ENCODE measurements at places on chromosomes 7 and 10.

GRCh38 chr7:78783179-78783962 lies 670.1 kb downstream of the MAGI2 start:
- no peak for DNase-seq

GRCh38 chr10:110350812-110351211 lies 46.1 kb upstream of the SMNDC1 start:
- no peak for DNase-seq

- DNase-seq = no peak
These were observed 285.6 kb downstream of the USP6NL start for GRCh38 chr10:11325817-11326216.

GRCh38 chr10:80988755-80989154 lies 451.1 kb downstream of the SH2D4B start:
- no peak for DNase-seq

- no peak for DNase-seq
These were observed 967.8 kb upstream of the SORCS1 start for GRCh38 chr10:108132303-108132702.

- DNase-seq = no peak
These were observed 91.6 kb downstream of the RNF32 start for GRCh38 chr7:156732091-156732625.

DNA sequence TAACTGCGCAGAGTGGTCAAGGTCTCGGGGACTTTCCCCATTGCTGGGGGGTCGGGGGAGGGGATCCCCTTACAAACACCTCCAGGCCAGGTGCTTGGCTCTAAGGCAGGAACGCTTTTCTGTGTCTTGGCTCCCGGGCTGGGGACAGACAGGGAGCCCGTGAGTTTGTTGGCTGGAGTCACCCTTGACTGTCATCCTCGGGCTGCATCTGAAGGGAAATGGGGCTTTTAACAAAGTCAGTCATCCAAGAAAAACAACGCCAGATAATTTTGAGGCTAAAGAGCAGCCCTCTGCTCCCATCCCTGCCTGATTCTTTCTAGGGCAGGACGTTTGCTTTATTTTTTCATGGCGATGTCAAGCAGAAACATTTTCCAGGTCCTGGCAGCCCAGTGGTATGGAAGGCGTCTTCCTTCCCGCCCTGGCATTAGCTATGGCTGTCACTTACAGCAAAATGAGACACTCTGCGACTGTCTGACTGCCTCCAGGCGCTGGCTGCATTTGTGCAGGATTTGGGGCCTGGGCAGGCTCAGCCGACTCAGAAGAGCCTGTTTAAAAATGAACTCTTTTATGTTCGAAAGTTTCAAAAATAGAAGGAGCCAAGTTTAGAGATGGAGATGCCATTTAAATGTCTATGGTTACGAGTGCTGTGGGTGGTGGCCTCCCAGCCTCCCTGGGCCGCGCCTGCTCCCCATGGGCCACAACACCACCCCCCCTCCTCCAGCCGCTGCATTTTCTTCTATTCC lies 54.7 kb upstream of the TNS3 start:
- DNase-seq = no peak

DNA sequence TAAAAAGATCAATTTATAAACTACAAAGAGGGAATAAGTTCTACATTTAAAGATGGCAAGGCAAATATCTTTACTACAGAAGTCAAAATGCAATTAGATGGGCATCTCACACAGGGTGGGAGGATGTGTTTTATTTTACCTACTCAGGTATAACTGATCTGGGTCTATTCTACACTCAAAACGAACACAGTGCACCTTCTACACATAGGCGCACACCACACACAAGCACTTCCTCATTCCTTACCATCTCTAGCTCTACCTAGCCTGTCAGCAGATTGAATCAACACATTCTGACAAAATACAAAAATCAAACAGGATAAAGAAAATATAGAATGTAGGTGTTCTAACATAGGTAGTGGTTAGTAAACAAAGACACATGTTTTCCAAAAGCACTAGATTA lies 64.8 kb downstream of the SGCE start:
- DNase-seq = no peak

GRCh38 chr7:40622941-40623501 lies 488.2 kb downstream of the SUGCT start:
- DNase-seq = no peak

- no peak for DNase-seq
These were observed 118.7 kb downstream of the MKX start for GRCh38 chr10:27626890-27627289.

GRCh38 chr7:12578930-12579640 lies 8.6 kb downstream of the SCIN start:
- no peak for DNase-seq

DNA sequence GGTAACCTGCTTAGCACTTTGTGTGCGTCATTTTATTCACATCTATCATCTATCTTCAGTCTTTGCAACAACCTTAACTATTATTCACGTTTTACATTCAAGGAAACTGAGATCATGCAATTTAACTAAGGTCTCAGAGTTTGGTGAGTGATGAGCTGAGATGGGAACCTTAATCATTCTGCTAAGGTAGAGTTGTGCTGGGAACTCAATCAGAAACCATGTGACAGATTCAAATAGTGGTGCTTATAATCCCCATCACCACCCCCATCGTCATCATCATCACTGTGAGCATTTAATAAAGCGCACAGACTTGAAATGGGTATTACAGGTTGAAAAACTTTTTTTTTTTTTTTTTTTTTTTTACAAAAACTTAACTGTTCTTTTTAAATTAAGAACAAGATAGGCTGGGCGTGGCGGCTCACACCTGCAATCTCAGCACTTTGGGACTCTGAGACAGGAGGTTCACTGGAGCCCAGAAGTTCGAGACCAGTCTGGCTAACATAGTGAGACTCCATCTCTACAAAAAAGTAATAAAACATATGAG lies 160.9 kb downstream of the PIP4K2A start:
- no peak for DNase-seq

DNA sequence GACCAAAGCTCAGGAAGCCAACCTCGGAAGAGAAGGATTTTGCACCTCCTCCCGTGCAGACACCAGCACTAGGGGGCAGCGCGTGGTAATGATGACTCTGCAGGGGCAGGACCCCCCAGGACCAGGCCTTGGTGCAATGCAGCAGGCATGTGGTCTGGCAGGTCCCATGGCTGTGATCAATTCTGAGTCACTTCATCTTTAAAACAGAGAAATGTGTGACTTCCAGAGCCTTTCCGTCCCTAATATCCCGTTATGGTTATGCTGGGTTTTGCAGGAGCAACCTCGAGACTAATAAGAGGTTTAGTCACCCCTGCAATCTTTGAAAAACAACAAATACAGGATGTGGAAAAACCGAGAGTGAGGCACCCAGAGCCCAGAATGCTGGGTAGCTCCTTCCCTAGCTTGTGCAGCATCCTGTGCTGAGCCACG lies 30.2 kb upstream of the GJD4 start:
- DNase-seq = no peak

DNA sequence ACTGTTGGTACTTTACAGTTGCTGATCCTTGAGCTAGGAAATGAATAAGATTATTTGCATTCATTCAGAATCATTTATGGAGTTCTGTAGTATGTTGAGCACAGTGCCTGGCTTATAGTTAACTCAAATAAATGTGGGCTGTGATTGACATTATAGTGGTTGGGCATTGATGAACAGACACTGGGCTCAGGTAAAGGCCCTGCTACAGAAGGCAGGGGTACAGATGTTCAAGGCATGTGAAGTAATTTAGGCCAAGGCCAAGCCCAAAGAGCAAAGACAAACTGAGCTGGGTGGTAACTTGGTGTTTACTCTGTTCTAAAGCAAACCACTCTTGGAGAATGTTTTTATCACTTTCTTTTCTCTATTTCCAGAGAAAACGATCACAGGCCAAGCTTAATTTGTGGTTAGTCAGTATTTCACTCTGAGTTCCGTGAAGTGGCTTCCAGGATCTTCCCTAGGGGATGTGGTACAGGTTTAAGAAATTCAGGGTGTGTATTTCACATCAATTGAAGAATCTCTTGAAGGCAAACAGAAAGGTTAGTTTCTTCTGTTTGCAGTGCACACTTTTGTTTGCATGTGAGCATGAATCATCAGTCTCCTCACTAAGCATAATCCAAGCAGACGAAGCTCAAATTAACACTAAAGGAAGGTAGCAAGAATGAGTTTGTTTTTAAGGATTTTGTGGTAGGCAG lies 113.9 kb upstream of the PRR15 start:
- peak; percentile 20 for DNase-seq

DNA sequence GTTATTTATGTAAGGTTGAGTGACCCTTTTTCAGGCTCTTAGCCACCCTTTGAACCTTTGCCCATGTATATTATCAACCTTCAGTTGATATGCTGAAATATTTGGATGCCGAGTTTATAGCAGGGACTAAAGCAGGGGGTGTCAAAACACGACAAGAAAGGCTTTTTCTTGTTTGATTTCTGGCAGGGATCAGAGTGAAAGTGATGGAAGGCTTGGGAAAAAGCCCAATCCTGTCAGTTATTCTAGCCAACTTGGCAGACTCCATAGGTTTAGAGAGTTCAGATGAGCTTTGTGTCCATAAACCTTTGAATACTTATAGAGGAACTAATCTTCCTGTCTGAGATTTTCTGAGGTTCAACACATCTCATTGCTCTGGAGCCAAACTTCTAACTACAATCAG lies 47.5 kb downstream of the INHBA start:
- DNase-seq = no peak

Measured in Panc1 (cell line).